Heart left ventricle (tissue), 16 donors: ENCODE measurements at places on chromosomes 7 and 10.

GRCh38 chr10:21843645-21844044 lies 159.9 kb downstream of the DNAJC1 start:
- DNase-seq: no peak

GRCh38 chr7:10874666-10875065 lies 99.0 kb upstream of the PHF14 start:
- DNase-seq: no peak

DNA sequence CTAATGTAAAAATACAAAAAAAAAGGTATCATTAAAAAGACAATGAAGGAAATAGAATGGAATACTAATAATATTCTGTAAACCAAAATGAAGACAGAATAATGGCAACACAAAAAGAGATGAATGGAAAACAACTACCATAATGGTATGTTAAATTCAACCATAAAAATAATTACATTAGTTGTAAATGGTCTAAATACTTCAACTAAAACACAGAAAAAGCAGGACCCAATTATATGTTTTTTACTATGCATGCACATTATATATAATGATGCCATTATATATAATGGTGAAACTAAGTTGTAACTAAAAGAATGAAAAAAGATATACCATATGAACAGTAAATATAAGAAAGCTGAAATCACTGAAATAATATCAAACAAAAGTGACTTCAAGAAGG lies 76.5 kb downstream of the CUBN start:
- DNase-seq: no peak

DNA sequence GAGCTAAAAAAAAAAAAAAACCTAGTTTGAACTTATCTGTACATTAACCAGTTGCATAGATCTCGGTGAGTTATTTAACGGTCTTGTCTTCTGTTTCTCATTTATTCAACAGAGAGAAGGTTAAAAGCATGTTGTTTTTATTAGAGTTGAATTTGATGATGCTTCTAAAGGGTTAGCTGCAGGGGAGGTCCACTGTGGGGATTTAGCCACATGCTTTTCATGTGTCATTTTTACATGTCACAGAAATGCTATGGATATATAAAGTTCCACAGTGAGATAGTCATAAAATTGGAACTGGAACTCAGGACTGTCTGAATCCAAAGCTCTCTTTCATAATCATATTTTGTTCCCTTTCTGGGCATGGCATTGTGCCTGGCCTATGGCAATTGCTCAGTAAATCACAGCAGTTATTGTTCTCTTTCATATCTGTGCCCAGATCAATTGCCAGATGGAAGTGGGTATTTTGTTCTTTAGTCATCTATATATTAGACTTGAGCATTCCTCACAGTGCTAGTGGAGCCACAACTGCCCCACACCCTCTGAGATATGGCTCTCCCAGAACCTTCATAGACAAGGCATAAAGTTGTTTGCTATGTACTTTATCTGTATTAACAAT lies 578.8 kb downstream of the NRG3 start:
- no peak for DNase-seq

DNA sequence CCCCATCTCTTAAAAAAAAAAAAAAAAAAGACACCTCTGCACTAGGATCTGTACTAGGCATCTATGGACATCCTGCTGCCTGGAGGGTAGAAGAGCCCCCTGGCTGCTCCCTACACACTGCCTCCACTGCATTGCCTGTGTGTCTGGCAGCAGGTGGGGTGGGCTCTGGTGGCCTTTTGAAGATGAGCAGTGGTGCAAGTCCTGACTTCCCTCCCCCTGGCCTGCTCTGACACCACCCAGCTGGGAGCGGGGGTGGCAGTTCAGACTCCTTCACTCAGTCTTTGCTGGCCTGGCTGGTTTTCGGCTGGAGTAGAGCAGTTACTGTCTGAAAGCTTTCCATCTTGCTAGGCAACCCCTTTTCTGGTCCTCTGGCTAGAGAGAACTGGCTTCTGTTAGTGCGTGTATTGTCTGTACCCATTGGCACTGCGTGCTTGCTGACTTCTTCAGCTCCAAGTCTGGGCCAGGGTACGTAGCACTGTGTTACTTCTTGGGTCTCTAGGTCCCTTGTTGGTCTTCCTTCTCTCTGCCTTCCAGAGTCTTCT lies 17.6 kb downstream of the C10orf62 start:
- DNase-seq: no peak

DNA sequence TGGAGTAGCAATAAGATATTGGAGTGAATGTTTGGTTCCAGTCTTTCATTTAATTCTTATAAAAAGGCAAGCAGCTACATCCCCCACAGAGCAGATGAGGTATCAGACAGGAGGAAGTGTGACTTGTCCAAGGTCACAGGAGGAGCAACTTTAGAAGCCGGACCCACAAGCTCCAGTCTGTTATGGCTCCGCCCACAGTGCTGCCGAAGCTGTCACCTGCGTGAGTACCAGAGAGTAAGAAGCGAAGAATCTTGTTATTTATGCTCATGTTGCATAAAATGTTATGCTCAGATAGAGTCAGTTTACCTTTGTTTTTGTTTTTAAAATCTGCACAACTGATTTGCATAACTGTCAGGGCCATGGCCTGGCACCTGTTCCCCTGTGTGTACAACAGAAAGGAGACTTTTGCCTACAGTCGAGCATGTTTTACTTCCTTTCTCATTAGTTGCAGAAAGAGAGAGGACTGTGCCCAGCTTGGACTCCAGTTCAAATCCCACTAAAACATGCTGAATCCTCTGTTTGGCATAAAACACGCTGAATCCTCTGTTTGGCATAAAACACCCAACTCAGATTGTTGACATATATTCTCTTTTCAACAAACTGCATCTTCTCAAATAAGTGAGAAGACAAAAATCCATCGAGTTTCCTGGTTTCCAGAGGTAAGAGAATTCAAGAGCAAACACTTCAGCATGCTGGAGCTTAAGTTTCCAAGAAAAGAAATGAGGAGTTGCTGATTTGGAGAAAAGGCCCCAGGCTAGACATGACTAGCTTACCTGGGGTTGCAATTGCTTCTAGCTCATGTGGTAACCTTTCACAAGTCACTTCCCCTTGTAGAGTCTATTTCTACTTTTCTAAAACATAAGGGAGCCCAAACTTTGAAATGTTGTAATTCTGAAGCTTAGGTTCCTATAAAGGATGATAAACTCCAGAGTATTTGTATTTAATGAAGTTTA lies 409.8 kb upstream of the ZMIZ1 start:
- no peak for DNase-seq

DNA sequence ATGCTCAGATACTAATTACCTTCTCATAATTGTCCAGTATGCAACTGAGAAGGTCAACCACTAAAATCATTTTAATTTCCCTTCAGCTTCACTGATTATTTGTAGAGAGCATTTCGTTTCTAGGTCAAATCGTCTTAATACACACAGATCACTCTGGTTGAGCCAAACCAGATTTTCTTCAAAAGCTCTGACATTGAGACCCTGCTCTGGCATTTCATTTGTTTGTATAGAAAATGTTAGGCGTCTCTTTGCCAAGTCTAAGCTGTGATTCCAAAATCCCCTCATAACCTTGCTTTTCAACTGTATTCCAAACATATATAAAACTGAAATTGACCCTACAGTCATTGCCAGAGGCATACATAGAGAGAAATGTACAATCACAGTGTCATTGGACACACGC lies 520.0 kb downstream of the CNTNAP2 start:
- no peak for DNase-seq

DNA sequence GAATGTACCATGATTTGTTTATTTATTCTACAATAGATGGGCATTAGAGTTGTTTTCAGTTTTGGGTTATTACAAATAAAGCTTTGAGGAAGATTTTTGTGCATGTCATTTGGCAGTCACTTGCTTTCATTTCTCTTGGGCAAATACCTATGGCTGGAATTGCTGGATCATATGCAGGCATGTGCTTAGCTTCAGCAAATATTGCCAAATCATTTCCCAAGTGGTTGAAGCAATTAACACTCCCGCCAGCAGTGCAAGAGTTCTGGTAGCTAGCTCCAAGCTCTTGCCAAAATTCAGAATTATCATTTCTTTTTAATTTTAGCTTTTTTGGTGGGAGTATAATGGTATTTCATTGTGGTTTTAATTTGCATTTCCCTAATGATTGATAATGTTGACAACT lies 32.9 kb upstream of the PCBD1 start:
- DNase-seq: no peak

- DNase-seq: no peak
Observed at GRCh38 chr7:44116789-44117666, 6.3 kb downstream of the POLD2 start.

- DNase-seq: no peak
Observed at GRCh38 chr7:120725376-120726039, 132.4 kb downstream of the TSPAN12 start.

DNA sequence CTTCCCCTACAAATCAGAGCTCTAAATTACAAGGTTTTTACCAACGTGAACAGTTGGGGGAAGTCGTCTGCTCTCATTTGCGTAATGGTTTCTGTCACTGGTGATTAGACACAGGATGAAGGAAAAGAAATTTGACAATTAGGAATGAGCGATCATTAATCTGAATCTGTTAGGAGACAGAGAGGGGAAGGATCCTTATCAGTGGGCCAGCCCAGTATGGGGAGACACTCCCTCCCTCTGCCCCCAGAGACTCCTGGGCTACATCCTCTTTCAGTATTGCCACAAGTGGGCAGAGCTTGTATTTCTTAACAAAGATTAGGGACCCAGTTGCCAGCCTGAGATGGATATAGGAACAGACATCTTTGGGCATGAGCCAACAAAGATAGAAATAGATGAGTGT lies 15.5 kb downstream of the HIF1AN start:
- no peak for DNase-seq

- no peak for DNase-seq
Observed at GRCh38 chr7:78993341-78993740, 460.1 kb downstream of the MAGI2 start.
